ENCODE measurements at places on chromosomes 1 and 21. TPM values are rescaled to one million over a fixed set of nuclear protein-coding genes. Genes with fewer than 3 reads are reported as not detected.
A peak's percentile ranks its signal among the peaks of the same experiment; 100 is the strongest.

GRCh38 chr1:152109231-152109997, 5.8 kb downstream of the TCHH start:
- peak; percentile 6 for DNase-seq

- DNase-seq: no peak
Measured at GRCh38 chr1:231670755-231671154, 44.2 kb downstream of the DISC1 start.

DNA sequence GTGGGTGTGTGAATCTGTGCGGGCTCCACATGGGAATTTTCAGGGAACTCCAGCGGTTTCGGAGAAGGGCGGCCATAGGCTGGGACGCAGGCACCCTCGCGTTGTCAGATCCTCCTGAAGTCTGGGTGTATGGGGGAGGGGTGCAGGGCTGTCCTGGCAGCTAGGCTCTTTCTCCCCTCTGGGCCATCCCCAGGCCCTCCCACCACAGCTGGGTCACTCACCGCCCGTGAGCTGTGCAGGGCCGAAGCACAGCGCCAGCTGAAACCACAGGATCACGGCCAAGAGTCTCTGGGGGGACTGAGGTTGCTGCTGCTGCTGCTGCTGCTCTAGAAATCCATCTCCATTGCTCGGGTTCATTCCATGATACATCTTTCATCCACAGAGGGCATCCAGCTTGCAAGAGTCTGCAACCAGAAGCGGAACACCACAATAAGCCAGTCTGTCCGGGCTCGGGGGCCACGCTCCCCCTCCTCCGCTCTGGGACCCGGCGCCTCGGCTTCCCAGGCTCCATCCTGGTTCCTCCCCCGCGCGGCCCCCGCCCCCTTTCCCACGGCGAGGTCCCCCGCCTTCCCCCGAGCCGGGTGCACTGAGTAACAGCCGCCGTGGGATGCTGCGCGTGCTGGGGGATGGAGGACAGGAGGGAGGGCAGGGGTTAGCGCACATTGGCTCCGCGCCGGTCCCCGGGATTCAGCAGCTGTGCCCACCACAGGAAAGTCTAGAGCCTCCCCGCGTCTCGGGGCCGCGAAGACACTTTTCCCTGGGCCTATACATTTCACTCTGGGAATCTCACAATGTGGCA, 720 bp downstream of the SUSD4 start:
- DNase-seq: peak; percentile 59

The HRNR gene
- not detected for total RNA-seq

The CMPK1 gene
- 134 TPM for total RNA-seq

All from activated CD4-positive, alpha-beta T cell treated with anti-CD3 and anti-CD28 coated beads for 36 hours (primary cell).